ENCODE measurements at places on chromosomes 1 and 21. TPM values are rescaled to one million over a fixed set of nuclear protein-coding genes. Genes with fewer than 3 reads are reported as not detected.

AMY1B gene
- not detected for polyA plus RNA-seq

- peak; percentile 74 for DNase-seq
Observed at GRCh38 chr1:246608616-246609376, 42.5 kb downstream of the CNST start.

MLLT11 gene
- 4.1 TPM for polyA plus RNA-seq

GRCh38 chr1:231883382-231883781, 256.8 kb downstream of the DISC1 start:
- DNase-seq = no peak

FAM163A gene
- not detected for polyA plus RNA-seq
